ENCODE measurements at places on chromosomes 11 and 22. TPM values are rescaled to one million over a fixed set of nuclear protein-coding genes. Genes with fewer than 3 reads are reported as not detected.

SMTNL1 gene
- total RNA-seq, result not detected

CDC42EP1 gene
- total RNA-seq, result 63.0 TPM

UPK3A gene
- not detected for total RNA-seq

LDLRAD3 gene
- 15.6 TPM for total RNA-seq

LRRC56 gene
- total RNA-seq, result 0.38 TPM

DNA sequence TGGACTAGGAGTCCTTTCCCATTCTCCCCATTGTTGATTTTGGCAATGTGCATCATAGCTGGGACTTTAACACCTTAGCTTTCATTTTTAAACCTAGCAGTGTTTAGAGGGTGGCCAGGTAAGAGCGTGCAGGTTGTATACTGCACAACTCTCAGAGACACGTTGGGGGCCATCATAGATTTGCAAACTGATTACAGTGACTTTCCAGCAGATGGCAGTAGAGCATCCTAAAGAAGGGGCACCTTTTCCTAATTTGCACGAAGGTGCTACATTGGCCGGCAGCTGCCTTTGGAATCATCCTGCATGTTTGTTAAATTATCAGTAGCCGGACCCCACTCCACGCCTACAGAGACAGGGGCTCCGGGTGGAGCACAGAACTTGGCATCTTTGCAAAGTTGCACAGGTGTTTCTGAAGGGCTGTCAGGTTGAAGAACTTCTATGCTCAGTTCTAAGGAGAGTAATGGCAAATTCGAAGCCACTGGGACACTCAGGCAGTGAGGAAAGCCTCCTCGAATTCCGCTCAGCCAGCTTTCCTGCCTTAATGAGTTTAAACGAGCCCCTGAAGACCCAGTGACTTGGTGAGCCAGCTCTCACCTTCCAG lies 7.7 kb downstream of the LHFPL7 start:
- DNase-seq, result no peak

DNA sequence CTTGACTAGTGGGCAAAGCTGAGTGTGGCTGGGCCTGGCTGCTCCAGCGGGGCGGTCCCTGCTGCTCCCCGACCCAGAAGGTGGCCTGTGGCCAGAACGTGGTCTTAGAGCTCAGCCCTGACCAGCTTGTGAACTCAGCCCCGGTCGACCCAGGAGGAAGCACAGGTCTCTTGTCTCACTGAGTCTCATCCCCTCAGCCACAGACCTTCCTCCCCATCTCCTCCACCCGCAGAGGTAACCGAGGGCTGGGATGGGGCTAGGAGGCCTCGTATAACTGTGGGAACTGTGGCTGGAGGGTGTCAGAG lies 546.2 kb upstream of the B3GAT1 start:
- DNase-seq, result no peak

GRCh38 chr22:50105208-50106100 lies 15.6 kb downstream of the MOV10L1 start:
- no peak for DNase-seq

DNA sequence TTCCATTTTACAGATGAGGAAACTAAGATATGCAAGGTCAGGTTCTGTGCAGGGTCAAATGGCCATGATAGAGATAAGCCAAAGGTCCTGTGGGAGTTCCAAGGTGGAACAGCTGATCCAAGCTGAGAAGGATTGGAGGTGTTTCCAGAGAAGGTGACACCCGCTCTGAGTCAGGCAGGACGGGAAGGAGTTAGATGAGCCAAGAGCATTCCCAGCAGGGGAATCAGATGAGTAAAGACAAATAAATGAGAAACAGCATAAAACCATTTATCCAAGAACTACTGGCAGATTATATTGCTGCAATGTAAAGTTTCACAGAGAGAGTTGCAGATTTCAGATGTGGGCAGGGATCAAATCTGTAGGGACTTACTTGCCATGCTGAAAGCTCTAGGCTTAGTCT lies 18.9 kb upstream of the HEPHL1 start:
- no peak for DNase-seq

GRCh38 chr11:122339436-122340060 lies 223.5 kb upstream of the BLID start:
- no peak for DNase-seq

DNA sequence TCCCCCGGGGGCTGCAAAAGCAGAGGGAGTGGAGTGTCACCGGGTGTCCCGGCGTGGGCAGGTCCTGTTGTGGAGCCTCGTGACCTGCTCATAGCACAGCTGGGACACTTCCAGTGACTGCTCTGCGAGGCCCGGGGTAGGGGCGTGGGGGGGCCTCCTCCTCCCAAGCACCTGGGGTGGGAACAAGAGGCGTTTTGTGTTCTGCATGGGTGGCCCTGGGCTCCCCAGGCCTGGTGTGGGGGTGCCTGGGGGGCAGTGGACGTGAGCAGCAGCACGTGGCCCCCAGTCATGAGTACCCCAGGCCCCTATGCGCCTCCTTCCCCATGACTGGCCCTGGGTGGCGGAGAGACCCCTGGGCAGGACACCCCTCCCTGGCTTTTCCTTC lies 104.7 kb downstream of the KCNQ1 start:
- no peak for DNase-seq

DNA sequence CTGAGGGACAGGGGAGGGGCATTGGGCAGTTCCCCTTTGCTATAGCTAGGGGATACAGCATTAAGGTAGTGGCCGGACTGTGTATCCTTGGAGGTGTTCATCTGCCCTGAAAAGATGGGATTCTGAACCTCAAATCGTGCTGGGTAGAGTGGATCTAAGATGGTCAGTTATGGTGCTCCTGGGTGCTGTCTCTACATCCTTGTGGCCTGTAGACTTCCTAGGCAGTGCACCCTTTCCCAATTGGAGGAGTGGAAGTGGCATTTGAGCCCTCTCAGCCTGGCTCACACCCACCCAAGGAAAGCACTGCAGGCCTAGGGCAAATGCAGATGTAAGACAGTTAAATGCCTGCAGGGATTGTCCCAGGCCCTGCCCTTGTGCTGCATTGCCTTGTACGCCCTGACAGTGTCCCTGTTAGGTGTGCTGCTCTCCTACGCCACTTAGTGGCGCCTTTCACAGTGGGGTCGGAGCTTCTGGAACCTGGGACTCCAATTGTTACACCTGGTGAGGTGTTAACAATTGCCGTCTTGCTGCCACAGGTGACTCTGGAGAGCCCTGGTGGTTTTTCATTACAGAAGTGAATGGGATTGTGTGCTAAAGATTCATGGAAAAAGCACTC lies 35.0 kb downstream of the PPFIBP2 start:
- DNase-seq, result no peak
